ENCODE measurements at places on chromosomes 1 and 21. TPM values are rescaled to one million over a fixed set of nuclear protein-coding genes. Genes with fewer than 3 reads are reported as not detected.

- no peak for DNase-seq
Measured at GRCh38 chr1:243363832-243364231, 108.0 kb downstream of the SDCCAG8 start.

SPRR1A gene
- total RNA-seq = not detected

GRCh38 chr1:109158433-109158832 is 44.5 kb downstream of the ELAPOR1 start:
- DNase-seq = no peak

SH2D2A gene
- 315 TPM for total RNA-seq

GRCh38 chr1:43521756-43522155 is 8.9 kb upstream of the PTPRF start:
- DNase-seq = no peak
